ENCODE measurements at places on chromosomes 2 and 18. TPM values are rescaled to one million over a fixed set of nuclear protein-coding genes. Genes with fewer than 3 reads are reported as not detected.

The DNER gene
- total RNA-seq: 0.34 TPM

The REEP1 gene
- 15.5 TPM for total RNA-seq

The NEB gene
- 2.5 TPM for total RNA-seq

The GNAL gene
- 19.4 TPM for total RNA-seq

The COX5B gene
- total RNA-seq: 254 TPM

GRCh38 chr2:25165992-25166875, 2.1 kb downstream of the POMC start:
- DNase-seq: no peak

GRCh38 chr2:101806123-101806522, 108.6 kb downstream of the MAP4K4 start:
- no peak for DNase-seq

DNA sequence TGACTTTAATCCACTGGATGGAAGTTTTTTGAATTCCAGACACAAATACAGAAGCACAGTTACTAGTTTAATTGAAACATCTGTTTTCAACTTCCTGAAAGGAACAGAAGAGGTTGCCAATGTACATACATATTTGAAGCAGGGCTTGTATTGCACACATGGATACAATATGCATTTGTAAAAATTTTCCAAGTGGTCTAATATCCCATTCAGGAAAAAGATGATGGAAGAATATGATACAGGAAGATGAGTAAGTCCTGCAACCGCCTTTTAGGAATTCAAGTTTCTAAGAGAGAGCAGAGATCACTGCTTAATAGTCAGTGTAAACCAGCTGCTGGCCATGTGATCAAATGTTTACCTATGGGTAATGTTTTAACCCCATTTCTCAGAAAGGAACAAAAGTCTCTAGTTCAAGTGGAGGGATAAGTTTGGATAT, 265.4 kb downstream of the TRIB2 start:
- DNase-seq: no peak

DNA sequence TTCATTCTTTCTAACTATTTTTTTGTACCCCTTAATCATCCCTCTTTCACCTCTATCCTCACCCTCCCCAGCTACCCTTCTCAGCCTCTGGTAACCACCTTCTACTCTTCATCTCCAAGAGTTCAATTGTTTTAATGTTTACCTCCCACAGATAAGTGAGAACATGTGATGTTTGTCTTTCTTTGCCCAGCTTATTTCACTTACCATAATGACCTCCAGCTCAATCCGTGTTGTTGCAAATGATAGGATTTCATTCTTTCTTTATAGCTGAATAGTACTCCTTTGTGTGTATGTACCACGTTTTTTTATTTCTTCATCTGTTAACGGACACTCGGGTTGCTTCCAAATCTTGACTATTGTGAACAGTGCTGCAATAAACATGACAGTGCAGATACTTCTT, 22.1 kb upstream of the TMEM37 start:
- DNase-seq: no peak

GRCh38 chr2:45771261-45771660, 119.8 kb downstream of the PRKCE start:
- DNase-seq: peak; percentile 60
